Activated T-helper 1 cell treated with anti-CD3 and anti-CD28 coated beads, Interleukin-2, amount 50 U/mL, for 16 hours (primary cell): ENCODE measurements at places on chromosomes 2 and 18.

DNA sequence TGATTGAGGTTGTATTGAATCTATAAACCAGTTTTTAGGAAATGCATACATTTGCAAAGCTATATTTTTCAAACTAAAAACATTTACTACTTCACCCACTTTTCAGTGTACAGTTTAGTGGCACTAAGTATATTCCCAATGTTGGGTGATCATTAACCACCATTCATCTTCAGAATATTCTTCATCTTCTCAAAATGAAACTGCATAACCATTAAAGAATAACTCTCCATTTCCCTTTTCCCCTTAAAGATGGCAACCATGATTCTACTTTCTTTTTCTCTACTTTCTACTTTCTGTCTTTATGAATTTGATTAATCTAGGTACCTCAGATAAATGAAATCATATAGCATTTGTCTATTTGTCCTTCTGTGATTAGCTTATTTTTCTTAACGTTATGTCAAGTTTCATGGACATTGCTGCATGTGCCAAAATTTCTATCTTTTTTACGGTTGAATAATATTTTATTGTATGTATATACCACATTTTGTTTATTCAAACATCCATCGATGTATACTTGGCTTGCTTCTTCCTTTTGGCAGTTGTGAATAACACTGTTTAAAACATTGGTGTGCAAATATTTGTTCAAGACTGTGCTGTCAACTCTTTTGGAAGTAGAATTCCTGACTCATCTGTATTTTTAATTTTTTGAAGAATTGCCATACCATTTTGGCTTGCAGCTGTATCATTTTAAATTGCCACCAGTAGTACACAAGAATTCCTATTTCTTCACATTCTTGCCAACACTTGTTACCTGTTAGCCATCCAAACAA, 104.9 kb downstream of the RPRM start:
- no peak for DNase-seq

DNA sequence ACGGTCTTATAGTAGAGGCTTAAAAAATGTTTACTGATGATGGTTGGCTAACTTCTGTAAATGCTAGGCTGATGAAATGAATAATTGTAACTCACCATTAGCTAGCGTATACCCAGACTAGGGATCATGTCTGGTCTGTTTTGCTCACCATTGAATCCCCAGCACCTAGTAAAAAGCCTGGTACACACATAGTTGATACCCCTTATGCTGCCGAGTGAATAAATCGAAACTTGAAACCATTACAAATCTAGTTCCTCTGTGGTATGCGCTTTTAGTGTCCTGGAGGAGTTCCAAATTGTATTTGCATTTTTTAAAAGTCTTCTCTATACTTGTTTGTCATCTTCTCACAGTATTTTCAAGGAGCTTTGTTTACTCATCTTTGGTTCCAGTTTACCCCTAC, 1.3 kb downstream of the TAF1B start:
- DNase-seq, result no peak

GRCh38 chr2:40095000-40095399, 315.9 kb upstream of the THUMPD2 start:
- DNase-seq, result no peak

DNA sequence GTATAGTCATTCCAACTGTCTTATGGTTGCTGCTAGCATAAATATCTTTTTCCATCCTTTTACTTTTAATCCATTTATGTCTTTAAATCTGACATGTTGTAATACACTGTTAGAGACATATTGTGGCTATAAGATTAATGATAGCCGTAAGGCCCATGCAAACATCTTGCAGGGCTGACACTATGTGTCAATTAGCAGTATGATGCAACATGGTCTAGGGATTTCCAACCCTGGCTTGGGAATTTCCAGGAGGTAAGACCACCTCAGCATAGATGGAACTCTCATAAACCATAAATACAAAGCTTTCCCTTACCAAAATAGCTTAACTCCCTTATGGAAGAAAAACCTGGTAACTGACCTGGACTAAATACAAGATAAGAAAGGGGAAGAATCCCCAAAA, 16.5 kb downstream of the SCLY start:
- DNase-seq, result no peak

DNA sequence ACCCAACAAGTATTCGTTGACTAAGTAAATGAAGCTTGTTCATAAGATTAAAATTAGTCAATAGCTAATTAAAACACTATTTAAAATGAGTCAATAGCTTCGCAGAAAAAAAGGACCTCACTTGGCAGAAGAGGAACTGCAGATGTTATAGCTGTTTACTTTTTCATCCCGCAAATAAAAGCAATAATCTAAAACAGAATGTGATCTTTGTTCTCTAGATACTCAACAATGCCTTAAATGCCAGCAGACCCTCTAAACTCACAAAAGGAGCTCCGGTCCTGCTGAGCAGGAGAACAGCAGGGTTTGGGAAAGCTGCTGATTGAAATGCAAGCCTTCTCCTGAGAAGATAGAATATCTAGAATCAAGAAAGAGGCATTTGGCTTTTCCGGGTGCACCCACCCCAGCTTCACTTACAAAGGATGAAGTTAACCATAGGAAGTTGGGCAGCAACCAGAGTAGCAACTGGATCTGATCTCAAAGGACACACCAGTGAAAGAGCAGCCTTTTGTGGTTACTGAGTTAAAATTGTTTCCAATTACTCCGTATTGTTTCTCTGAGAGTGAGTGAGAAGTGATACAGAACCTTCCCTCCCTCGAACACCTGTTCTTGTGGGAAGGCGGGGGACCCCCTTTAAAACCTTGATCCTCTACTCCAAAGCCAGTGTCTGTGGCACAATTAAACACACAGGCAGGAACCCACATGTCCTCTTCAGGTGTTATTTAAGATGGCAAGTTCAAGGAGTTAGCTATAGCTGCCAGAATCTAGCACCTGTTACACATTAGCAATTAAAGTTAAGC, 6.8 kb downstream of the CCBE1 start:
- DNase-seq, result no peak

- DNase-seq, result no peak
Observed at GRCh38 chr2:197674060-197674459, 1.3 kb downstream of the RFTN2 start.

DNA sequence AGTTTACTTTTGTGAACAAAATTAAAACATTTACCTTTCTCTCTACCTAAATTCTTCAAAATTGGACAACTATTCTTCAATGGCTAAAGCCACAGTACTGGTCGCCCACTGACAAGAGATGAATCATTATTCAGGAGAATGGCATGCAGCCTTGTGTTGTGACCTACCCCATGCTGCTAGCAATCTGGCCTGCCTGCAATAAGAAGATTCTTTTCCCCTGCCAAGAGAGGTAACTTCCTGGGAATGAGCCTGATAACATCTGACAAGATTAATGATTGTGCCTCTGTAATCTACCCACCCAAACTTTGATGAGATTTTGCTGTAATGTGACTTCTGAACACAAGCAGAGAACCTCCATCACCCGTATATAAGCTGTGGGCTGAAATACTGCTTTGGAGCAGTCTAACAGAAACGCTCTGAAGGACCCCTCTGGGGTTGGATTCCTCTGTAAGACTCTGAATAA, 47.0 kb upstream of the ST3GAL5 start:
- no peak for DNase-seq

GRCh38 chr18:58201733-58202730, 158.0 kb downstream of the NEDD4L start:
- DNase-seq, result no peak

- no peak for DNase-seq
Observed at GRCh38 chr18:48552130-48552529, 13.3 kb downstream of the CTIF start.

DNA sequence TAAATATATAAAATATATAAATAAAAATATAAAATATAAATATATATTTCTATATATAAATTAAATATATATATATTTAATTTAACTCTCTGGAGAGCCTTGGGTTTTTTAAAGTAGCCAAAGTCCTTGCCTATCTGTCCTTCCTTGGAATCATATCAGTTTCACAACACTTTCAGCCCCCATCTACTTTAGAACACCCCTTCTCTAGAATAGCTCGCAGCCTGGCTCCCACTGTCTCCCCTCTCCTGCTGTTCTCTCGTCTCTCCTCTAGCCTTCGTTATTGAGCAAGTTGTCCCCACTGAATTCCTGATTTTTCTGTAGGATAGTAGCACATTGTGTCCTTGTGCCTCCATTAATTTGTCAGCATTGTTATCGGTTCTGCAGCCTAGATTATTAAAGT, 677.0 kb downstream of the RNF144A start:
- no peak for DNase-seq

GRCh38 chr2:46666044-46666679, 186.8 kb downstream of the TMEM247 start:
- no peak for DNase-seq

- no peak for DNase-seq
Observed at GRCh38 chr2:192887337-192887736, 692.6 kb upstream of the TMEFF2 start.

DNA sequence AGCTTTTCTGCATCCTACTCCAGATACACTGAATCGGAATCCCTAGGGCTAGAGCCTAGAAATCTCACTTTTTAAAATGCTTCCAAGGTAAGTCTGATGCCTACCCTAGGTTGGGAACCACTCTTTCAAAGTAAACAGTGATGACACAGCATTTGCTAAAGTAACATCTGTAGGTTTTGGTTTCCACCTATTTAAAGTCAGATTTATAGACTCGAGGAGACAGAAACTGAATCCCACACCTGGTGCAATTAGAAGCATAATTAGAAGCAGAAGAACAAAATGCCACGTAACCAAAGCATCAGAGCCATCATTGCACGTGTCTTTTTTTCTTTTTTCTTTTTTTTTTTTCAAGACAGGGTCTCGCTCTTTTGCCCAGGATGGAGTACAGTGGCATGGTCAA, 40.9 kb downstream of the PDK1 start:
- no peak for DNase-seq

GRCh38 chr18:50630895-50631294, 71.0 kb downstream of the MAPK4 start:
- DNase-seq, result no peak

GRCh38 chr2:219668316-219668715, 40.9 kb downstream of the SLC4A3 start:
- DNase-seq, result no peak

DNA sequence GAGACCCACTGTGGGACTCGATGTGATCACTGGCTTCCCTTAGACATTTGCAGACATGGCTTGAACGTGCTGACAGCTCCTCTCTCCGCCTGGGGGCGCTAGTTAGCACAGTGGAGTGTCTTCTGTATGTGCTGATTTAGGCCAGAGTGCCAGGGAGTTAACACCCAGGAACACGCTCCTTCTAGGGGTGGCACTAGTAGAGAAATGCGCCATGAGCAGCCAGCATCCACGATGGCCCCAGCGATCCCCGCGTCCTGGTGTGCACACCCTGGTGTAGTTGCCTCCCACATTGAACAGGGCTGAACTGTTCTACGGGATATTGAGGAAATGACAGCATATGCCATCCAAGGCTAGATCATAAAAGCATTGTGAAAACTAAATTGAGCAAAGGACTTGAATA, 11.4 kb upstream of the NMUR1 start:
- DNase-seq, result no peak

GRCh38 chr2:112757265-112757664, 7.1 kb downstream of the CKAP2L start:
- DNase-seq, result no peak

- no peak for DNase-seq
Observed at GRCh38 chr2:40177366-40177765, 274.5 kb downstream of the SLC8A1 start.

GRCh38 chr18:80147418-80148325, 38.6 kb downstream of the ADNP2 start:
- peak; percentile 40 for DNase-seq

- no peak for DNase-seq
Observed at GRCh38 chr2:222649801-222650200, 6.1 kb downstream of the FARSB start.

- no peak for DNase-seq
Observed at GRCh38 chr18:25650201-25650941, 298.4 kb upstream of the ZNF521 start.
